SW 1271 (cell line): ENCODE measurements at places on chromosomes 6 and 20.
A peak's percentile ranks its signal among the peaks of the same experiment; 100 is the strongest.

DNA sequence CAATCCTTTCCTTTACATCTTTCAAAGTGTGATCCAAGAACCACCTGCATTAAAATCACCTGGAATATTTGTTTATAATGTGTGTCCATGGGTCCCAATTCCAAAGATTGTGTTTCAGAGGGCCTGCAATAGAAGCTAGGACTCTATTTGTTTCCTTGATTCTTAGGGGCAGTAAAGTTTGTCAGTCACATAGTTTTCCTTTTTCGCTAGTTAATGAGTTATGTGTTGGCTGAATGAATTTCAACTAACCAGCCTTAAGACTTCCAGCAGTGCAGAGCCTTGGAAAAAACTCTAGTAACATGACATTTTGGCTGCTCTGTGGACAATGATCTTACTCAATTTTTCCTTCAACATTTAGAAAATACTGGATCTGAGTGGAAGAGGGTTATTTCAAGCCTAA, 11.3 kb downstream of the FAM217A start:
- DNase-seq: no peak

DNA sequence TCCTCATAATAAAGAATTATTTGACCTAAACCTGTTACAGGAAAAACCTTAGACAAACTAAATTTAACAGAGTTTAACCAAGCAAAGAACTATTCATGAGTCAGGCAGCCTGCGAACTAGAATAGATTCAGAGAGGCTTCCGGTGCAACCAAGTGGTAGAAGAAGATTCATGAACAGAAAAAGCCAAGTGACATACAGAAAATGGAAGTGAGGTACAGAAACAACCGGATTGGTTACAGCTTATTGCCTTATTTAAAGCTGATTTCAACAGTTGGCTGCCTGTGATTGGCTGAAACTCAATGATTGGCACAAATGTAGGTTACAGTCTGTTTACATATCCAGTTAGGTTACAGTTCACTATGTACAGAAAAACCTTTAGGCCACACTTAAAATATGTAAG, 10.1 kb downstream of the PPP1R3G start:
- DNase-seq: no peak

- DNase-seq: no peak
These were observed 229.7 kb downstream of the PRL start for GRCh38 chr6:22067122-22067521.

DNA sequence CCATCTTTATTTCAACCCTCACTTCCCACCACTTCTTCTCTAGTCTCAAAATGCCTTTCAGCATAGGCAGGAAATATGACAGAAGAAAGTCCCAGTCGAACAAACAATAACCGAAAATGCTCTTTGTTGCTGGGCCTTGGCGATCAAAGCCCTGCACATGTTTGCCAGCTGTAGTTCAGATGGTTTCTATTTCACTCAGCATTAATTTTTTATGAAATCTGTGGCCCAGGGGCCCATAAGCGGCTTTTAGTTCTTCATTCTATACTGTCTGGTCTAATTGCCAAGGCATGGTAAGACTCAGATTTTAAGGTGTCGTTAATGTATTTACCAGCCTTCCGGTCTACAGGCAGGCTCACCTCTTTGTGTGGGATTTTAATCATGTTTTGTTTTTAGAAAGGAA, 10.9 kb upstream of the F13A1 start:
- no peak for DNase-seq

GRCh38 chr6:56956491-56956890, 1.6 kb downstream of the BEND6 start:
- no peak for DNase-seq

- peak; percentile 27 for DNase-seq
These were observed 5.3 kb upstream of the TCP11 start for GRCh38 chr6:35146453-35146852.

DNA sequence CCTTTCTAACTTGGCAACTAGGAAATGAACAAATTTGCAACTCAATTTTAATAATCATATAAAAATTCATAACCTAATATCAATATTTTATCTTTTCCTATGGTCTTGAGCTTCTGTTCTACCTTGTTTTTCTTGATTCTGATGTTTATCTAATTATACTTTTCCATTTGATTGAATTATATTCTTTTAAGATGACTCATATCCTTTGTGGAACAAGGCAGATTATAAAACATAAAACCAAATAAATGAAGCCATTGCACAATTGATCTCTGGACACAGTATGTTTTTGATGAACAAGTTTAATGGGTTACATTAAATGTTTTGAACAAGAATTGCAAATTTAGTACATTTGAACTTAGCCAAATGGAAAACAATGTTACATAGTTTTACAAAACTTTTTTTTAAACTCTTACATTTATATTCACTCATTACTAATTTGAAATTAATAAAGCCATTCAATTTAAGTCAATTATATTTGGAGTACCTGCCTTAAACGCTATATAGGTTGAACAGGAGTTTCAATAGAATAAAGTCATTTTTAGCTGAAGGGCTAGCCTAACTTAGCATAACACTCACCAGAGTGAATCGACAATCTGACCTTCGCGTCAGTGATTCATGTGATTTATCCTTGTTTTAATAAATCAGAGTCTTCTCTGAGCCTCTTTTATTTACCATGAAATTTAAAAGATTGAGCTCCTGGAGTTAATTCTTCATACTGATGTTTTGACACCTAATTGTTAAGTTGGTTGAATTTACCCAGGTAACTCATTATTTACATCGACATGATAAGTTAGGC, 3.8 kb downstream of the NCOA7 start:
- no peak for DNase-seq

DNA sequence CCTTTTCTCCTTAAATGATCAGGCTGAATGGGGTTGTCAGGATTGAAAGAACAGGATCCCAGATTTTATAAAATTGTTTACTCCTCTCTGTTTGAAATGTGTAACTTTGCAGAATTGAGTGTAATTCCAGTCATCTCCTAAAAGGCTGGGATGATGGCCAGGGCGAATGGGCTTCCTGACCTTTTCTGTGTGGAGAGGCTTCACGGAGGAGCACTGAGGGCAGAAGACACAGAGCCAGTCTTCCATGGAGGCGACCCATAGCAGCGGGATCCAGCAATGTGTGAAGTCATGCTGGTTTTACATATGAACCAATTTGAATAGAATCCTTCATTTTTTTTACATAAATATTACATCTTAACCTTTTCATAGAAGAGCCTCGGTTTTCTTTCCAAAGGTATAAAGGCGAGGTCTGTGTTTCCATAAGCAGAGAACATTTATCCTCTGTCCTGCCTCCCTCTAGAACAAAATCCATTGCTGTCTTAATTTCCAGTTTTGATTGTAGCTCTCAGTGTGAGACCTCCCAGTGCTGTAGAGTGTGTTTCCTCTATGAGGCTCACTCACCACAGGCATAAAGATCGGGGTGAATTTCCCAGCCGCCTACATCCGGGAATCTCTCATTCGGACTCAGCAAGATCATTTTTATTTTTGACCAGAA, 369.7 kb upstream of the FLRT3 start:
- DNase-seq: no peak

- DNase-seq: no peak
These were observed 3.1 kb upstream of the ZNF831 start for GRCh38 chr20:59160389-59161115.

GRCh38 chr20:53986037-53986650, 84.2 kb downstream of the BCAS1 start:
- DNase-seq: no peak

DNA sequence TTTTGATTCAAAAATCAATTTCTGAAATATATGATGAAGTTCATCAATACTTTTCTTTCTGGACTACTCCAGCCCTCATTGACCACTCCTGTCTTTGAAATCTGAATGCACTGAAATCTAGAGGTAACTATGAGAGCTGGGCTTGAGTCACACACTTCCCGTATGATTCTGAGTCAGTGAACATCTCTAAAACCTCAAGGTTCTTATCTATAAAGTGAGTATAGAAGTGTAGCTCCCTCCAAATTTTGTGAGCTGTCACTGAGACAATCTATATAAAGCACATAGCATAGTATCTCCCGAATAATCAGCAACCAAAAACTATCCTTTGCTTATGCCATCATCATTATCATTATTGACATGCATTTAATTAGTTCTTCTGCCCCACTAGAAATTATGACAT, 182.4 kb downstream of the TSHZ2 start:
- no peak for DNase-seq

GRCh38 chr6:137051790-137052472, 7.2 kb upstream of the IL20RA start:
- no peak for DNase-seq

GRCh38 chr6:156849806-156850205, 72.6 kb downstream of the ARID1B start:
- DNase-seq: no peak
